Activated CD4-positive, alpha-beta T cell treated with anti-CD3 and anti-CD28 coated beads, Interleukin-10, Interleukin-2, amounts not matched to agents 100 ng/mL and 50 ng/mL, durations not matched to agents 16 hours and 8 hours (primary cell): ENCODE measurements at places on chromosomes 7 and 10.

DNA sequence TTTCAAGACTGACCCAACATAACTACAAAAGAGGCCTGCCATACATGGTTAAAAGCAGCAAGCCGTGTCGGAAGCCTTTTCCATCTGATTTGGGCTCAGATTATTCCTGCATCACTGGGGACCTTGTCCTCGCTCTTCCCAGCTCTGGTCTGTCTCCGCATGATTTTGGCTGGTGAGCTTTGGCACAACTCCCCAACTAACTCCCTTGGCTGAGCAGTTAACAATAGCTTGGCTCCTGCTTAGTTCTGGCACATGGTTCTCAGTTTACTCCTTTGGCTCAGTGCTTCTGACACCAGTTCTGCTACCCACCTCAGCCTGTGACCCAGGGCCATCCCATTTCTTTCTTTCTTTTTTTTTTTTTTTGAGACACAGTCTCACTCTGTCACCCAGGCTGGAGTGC, 17.0 kb downstream of the AGK start:
- no peak for DNase-seq

DNA sequence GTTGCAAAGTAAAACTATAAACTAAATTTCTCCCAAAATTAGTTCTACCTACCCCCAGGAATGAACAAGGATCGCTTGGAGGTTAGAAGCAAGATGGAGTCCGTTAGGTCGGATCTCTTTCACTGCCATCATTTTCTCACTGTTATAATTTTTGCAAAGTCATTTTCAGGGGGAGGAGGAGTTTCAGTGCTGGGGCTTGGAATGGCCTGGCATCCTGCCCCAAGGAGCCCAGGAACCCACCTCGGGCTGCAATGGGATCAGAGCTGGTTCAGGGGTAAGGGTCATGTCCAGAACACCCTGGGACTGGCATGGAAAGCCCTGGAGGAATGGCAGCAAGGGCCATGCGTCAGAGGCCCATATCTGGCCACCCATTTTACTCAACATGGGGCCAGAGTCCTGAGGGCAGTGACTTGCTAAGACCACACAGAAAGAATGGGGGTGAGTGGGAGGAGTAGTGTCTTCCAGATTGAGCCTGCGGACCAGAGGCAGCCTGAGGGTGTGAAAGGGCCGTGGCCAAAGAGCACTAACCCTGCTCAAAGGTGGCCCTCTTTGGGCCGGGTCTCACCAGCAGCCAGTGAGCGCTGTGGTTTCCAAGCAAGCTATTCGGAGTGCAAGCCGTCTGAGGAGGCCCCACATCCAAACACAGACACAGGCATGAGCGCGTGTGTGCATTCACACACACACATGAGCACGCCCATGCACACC, 31.8 kb downstream of the GPRIN2 start:
- DNase-seq, result no peak

DNA sequence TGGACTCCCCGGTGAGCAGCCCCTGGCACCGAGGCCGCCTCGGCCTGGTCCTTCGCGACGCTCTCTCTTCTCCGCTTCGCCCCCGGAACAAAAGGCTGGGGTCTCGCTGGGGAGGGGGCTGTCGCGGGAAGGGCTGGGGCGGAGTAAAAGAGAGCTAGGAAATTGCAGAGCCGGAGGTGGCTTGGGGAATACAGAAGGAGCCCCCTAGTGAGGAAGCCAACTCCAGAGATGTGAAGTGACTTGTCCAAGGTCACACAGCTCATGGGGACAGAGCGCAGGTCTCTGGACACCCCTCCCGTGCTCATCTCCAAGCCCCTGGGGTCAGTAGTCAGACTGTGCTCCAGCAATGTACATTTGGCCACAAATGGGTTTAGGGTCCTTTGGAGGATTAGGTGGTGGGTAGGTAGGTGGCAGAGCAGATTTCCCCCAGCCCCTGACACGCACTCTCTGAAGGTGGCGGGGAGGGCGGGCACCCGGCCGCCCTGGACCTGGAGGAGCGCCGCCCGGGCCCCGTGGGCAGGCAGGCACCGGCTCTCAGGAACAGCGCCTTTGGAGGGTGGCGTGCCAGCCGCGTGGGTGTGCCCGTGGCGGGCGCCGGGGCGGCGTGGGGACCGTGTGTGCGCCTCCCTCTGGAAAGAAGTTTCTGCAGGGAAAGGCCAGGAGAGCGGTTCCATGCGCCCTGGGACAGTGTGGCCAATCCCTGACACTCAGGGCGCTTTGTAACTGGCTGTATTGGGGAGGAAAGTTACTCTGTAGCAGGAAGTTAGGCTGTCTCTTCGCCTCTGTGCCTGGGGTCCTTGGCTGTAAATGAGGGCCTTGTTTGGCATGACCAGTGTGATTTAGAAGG, 910 bp downstream of the WIPF3 start:
- no peak for DNase-seq

- no peak for DNase-seq
Measured at GRCh38 chr7:40437498-40437897, 302.7 kb downstream of the SUGCT start.

- DNase-seq, result no peak
Measured at GRCh38 chr7:139036901-139037300, 1.1 kb upstream of the ZC3HAV1L start.
